Activated B cell treated with CpG ODN at 0.5 μM for 24 hours (primary cell): ENCODE measurements at places on chromosomes 4 and X.

- no peak for DNase-seq
- no peak overlapping the region for H3K27ac ChIP-seq
- H3K36me3 ChIP-seq = no peaks in the 10 kb centered on the region
- H3K4me3 ChIP-seq = no peak overlapping the region
Measured at GRCh38 chr4:48093991-48094416, 40.0 kb downstream of the TXK start.

GRCh38 chr4:7651461-7651921, 216.8 kb upstream of the PSAPL1 start:
- H3K4me3 ChIP-seq = no peak overlapping the region
- DNase-seq = no peak
- H3K27ac ChIP-seq = no peak overlapping the region
- H3K4me1 ChIP-seq = peaks cover 14% of the 10 kb centered on the region
- H3K36me3 ChIP-seq = no peaks in the 10 kb centered on the region

GRCh38 chrX:17566740-17567139, 170.6 kb upstream of the SCML1 start:
- no peak overlapping the region for H3K27ac ChIP-seq
- no peaks in the 10 kb centered on the region for H3K36me3 ChIP-seq
- H3K4me3 ChIP-seq = no peak overlapping the region
- no peaks in the 10 kb centered on the region for H3K4me1 ChIP-seq
- no peaks in the 10 kb centered on the region for H3K27me3 ChIP-seq

DNA sequence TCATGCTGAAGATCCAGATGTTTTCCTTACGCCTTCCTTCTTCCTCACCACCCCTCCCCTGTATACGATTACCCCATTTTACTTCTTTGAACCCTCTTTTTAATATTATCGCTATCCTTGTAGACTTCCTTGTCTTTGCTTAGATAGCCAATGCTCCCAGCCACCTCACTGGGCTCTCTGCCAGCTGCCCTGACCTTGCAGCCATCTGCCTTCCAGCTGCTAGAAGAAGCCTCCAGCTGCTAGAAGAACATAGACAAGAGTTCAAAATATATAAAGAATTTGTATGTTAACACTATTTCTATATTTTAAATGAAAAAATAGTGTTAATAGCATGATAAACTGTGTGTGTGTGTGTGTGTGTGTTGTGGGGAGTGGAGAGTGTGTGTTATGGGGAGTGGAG, 374.7 kb downstream of the ANKRD50 start:
- no peaks in the 10 kb centered on the region for H3K27me3 ChIP-seq
- no peak overlapping the region for H3K4me3 ChIP-seq
- DNase-seq = no peak
- no peaks in the 10 kb centered on the region for H3K4me1 ChIP-seq

GRCh38 chr4:150619042-150619441, 37.1 kb downstream of the MAB21L2 start:
- H3K27me3 ChIP-seq = no peaks in the 10 kb centered on the region
- no peak overlapping the region for H3K27ac ChIP-seq
- H3K36me3 ChIP-seq = peaks cover 29% of the 10 kb centered on the region
- no peak for DNase-seq
- H3K4me1 ChIP-seq = peaks cover 3% of the 10 kb centered on the region

GRCh38 chr4:104486716-104487504, 7.8 kb downstream of the CXXC4 start:
- peaks cover 29% of the 10 kb centered on the region for H3K27me3 ChIP-seq
- H3K36me3 ChIP-seq = no peaks in the 10 kb centered on the region
- H3K27ac ChIP-seq = no peak overlapping the region
- DNase-seq = no peak

GRCh38 chr4:175447016-175447415, 365.0 kb downstream of the GPM6A start:
- no peaks in the 10 kb centered on the region for H3K36me3 ChIP-seq
- no peak overlapping the region for H3K4me3 ChIP-seq
- no peak overlapping the region for H3K27ac ChIP-seq

DNA sequence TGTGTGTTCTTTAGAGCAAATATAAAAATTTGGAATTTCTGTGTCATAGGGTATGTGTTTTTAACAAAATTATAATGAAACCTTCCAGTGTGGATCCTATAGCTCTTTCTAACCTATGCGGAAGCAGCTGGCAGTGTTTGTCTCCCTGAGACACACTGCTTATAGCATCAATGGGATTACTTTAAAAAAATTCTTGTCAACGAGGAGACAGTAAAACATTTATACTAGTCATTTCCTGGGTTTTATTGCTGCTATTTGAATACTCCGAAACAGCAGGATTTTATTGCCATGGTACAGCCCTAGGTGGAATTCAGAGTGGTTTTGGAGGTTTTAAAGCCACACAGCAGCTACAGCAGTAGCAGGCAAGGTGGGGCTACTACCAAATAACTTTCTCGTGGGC, 145.1 kb upstream of the IL1RAPL2 start:
- H3K27ac ChIP-seq = no peak overlapping the region
- no peaks in the 10 kb centered on the region for H3K36me3 ChIP-seq
- H3K27me3 ChIP-seq = no peaks in the 10 kb centered on the region
- H3K4me3 ChIP-seq = no peak overlapping the region

GRCh38 chr4:15159477-15160019, 157.3 kb downstream of the CPEB2 start:
- peaks cover 8% of the 10 kb centered on the region for H3K27me3 ChIP-seq
- H3K4me3 ChIP-seq = no peak overlapping the region
- no peak overlapping the region for H3K27ac ChIP-seq
- no peak for DNase-seq
- no peaks in the 10 kb centered on the region for H3K4me1 ChIP-seq

GRCh38 chr4:152106781-152107321, 346.0 kb upstream of the GATB start:
- H3K27ac ChIP-seq = no peak overlapping the region
- H3K4me1 ChIP-seq = peaks cover 3% of the 10 kb centered on the region
- H3K4me3 ChIP-seq = no peak overlapping the region
- no peak for DNase-seq
- H3K36me3 ChIP-seq = no peaks in the 10 kb centered on the region
- H3K27me3 ChIP-seq = peaks cover 15% of the 10 kb centered on the region

- no peak for DNase-seq
- no peak overlapping the region for H3K27ac ChIP-seq
- H3K4me1 ChIP-seq = no peaks in the 10 kb centered on the region
- H3K36me3 ChIP-seq = no peaks in the 10 kb centered on the region
- H3K4me3 ChIP-seq = no peak overlapping the region
Measured at GRCh38 chr4:15695240-15695699, 7.6 kb upstream of the BST1 start.

- H3K4me3 ChIP-seq = no peak overlapping the region
- no peaks in the 10 kb centered on the region for H3K36me3 ChIP-seq
Measured at GRCh38 chrX:95754411-95754810, 930.2 kb upstream of the DIAPH2 start.

DNA sequence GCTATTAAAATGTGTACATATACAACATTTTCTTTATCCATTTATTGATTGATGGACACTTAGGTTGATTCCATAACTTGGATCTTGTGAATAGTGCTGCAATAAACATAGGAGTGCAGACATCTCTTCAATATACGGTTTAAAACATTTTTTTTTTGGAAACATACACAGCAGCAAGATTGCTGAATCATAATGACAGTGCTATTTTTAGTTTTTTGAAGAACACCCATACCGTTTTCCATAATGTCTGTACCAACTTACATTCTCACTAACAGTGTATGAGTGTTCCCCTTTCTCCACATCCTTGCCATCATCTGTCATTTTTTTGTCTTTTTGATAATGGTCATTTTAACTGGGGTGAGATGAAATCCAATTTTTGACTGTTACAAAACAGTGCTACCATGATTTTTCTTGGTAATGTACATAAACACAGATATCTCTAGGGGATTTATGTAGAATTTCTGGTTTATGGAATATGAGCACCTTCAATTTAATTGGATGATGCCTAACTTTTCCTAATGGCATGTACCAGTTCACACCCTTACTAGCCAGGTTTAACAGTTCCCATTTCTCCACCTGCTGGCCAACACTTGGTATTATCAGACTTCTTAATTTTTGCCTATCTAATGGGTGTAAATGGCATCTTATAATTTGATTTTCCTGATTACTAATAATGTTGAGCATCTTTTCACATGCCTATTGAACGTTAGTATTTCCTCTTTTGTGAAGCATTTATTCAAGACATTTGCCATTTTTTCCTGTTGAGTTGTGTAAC, 21.0 kb upstream of the TMSB15B start:
- H3K36me3 ChIP-seq = no peaks in the 10 kb centered on the region
- H3K4me1 ChIP-seq = peaks cover 14% of the 10 kb centered on the region
- DNase-seq = no peak
- no peak overlapping the region for H3K27ac ChIP-seq

DNA sequence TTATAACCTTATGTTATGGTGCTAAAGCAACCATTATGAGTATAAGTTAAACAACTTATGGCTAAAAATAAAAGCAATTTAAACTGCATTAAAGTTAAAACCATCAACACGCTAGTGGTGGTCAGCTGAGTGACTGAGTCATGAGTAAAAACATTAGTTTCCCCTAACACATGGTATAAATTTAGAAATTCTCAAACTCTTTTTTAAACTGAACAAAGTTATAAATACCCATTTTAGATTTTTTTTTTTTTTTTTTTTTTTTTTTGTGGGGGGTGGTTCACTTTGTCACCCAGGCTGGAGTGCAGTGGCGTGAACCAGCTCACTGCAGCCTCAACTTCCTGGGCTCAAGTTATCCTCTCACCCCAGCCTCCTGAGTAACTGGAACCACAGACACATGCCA, 5.4 kb upstream of the BBS7 start:
- no peak overlapping the region for H3K4me3 ChIP-seq
- H3K27me3 ChIP-seq = peaks cover 27% of the 10 kb centered on the region
- H3K27ac ChIP-seq = no peak overlapping the region
